ENCODE measurements at places on chromosomes 7 and 10.

- DNase-seq = no peak
Observed at GRCh38 chr10:121540732-121541395, 57.4 kb downstream of the FGFR2 start.

DNA sequence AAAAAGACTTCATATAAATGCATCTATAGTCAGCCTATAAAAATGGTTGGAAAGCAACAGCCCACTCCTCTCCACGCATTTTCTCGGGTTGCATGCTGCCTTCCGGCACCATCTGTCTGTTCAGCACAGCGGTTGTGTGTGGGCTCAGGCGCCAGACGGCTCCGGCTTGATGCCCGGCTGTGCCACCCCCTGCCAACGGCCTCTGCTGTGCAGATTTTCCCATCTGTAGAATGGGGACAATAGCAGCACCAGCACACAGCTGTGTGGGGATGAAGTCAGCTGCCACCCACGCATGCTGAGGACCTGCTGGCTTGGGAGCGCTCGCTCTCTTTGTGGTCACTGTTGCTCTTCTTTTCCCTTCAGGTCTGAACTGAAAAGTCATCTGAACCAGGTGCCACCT is 19.5 kb downstream of the PRKAG2 start:
- DNase-seq = no peak

DNA sequence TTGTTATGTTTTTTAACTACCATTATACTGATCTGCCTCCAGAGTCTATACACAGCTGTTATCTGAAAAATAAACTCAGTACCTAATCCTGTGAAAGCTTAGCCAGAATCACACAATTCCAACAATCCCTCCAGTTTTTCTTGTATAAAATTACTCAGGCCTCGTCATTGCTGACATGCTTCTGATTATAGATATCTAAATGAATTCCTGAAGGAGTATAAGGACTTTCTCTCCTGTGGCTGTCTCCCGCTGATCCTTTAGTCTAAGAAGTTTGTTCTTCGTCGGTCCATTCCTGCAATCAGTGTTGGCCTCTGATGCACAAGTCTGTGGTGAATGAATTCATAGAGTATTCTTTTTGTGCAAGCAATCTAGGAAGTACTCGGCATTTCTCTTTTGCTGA is 288.9 kb upstream of the SEMA3C start:
- no peak for DNase-seq

- no peak for DNase-seq
Observed at GRCh38 chr10:133166504-133166827, 6.4 kb downstream of the KNDC1 start.

GRCh38 chr7:43750016-43750887 is 8.2 kb upstream of the BLVRA start:
- DNase-seq = no peak

DNA sequence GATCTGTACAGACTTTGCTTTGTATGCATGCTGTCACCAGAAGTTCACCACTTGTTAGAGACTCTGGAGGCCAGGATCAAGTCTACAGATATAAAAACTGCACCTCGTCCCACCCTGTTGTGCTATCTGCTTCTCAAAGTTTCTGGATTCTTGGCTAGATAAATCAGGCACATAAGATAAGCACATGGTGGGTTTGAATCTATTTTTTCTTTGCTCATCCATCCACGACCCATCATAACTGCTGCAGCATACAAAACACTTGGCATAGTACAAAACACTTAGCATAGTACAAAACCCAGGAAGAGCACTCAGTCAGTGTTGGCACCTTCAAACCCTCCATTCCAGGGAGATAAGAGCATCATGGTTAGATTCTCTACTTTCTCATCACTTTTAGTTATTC is 42.4 kb upstream of the ANKRD1 start:
- no peak for DNase-seq

- peak; percentile 19 for DNase-seq
Observed at GRCh38 chr10:51832652-51833383, 133.4 kb upstream of the CSTF2T start.

DNA sequence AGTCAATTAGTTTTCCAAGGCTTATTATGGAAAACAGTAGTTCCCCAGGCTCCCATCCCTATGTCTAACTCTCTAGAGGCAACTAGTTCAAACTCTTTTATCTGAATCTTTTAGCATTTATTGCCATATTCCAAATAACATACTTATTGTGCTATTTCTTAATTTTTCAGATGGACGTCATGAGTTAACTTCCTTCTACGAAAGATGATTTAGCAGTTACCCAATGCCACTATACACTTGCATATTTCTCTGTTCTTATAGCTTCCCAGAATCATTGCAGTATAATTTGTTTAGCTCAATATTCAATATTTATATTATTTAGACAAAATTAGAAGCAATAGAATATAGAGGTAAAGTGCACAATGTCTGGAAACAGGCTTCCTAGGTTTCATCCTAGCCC is 52.8 kb downstream of the REEP3 start:
- no peak for DNase-seq

DNA sequence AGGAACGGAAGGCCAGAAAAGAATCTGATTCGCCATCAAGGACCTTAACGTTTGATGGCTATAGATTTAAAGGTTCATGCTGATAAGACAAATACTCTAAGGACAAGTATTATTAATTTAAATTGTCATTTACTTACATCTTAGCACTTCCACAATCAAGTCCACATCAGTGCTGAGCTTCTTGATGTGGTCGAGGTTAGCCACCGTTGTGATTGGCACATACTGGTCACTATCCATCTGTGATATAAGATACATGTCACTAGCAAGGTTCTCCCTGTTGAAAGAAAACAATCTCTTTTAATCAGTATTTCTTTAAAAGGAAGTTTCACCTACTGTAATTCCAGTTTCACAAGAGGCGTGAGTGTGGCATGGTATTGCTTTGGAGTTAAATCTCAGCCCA is 88.7 kb downstream of the LARP4B start:
- no peak for DNase-seq

DNA sequence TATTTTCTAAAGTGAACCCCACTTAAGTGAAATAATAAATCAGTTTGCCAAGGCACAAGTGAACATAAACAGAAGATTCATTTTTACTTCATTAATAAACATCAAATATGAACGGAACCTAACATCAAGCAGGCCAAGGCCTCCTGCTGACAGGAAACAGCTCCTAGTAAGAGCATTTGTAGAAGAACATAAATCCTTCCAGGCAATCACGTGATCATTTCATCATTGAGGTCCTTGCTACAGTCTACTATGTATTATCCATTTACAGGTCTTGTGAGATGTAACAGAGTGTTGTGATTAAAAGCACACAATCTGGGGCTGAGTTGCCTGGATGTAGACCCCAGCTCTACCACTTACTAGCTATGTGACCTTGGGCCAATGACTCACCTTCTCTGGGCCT is 70.6 kb downstream of the CALD1 start:
- DNase-seq = no peak

DNA sequence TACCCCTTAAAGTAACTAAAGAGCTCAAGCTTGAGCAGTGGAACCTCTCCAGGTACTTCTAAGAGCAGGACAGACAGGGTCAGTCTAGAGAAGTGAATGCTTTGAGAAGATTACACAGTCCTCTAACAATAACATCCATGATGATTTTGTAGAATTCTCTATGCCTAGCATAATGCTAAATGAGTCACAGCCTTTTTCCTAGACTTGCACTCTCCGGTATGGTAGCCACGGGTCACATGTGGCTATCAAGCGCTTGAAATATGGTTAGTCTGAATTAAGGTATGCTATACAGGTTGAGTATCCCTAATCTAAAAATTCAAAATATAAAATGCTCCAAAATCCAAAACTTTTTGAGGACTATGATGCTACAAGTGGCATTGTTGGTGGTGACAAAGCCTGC is 166.6 kb upstream of the MKLN1 start:
- no peak for DNase-seq

GRCh38 chr7:106486331-106486730 is 174.6 kb downstream of the CCDC71L start:
- peak; percentile 62 for DNase-seq

- no peak for DNase-seq
Observed at GRCh38 chr7:140007051-140007690, 55.6 kb downstream of the PARP12 start.

DNA sequence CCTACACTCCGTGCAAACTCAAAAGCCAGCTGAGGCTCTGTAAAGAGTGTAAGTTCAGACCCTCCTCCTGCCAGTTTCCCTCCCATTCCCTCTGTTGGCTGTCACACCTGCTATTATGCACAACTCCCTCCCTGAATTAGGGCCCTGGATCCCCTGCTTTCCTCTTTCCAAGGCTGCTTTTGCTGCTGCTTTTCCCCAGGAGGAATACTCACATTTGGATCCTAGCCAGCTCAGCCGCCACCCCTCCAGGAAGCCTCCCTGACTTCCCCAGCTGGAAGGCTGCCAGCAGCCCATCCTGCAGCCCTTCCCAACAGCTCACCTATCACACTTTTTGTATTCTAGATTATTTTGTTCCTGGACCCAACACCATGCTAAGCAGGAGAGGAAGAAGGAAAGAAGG is 40.9 kb upstream of the WDR11 start:
- no peak for DNase-seq

DNA sequence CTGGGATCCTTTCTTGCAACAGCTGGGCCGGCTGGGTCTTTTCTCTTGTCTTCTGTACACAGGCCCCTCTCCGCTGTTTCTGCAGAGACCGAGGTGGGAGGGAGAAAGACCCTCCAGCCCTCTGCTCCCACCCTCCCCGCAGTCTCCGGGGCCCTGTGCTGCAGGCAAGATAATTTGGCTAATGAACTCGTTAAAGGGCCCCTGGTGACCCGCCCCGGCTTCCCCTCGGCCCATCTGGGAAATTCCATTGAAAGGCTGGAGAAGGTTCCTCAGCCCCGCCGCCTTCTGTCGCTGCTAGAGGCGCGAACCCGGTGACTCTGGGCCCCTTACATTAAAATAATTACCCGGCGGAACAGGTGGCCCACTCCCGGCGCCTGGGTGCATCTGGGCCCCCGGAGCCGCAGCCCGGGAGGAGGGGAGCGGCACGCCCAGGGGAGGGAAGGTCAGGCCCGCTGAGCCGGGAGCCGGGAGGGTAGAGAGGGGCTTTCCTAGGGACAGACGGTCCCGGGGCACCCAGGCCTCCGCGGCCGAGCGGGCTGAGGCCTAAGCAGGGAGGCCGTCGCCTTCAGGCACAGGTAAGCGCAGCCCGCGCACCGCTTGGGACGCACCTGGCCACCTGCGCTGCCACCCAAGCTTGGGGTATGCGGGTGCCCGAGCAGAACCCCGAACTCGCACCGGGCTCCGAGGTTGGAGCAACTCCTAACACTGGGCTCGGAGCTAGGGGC is 7.3 kb upstream of the MNX1 start:
- no peak for DNase-seq
